Stimulated activated CD4-positive, alpha-beta T cell treated with anti-CD3 and anti-CD28 coated beads, TNF-alpha, amount 100 ng/mL, for 48 hours (primary cell): ENCODE measurements at places on chromosomes 5 and 9.

GRCh38 chr5:177453852-177454396 is 7.3 kb downstream of the PRR7 start:
- no peak for DNase-seq

GRCh38 chr9:21559402-21560280 is 77.5 kb upstream of the IFNE start:
- no peak for DNase-seq

GRCh38 chr5:170488570-170488969 is 15.2 kb upstream of the KCNIP1 start:
- DNase-seq, result no peak

DNA sequence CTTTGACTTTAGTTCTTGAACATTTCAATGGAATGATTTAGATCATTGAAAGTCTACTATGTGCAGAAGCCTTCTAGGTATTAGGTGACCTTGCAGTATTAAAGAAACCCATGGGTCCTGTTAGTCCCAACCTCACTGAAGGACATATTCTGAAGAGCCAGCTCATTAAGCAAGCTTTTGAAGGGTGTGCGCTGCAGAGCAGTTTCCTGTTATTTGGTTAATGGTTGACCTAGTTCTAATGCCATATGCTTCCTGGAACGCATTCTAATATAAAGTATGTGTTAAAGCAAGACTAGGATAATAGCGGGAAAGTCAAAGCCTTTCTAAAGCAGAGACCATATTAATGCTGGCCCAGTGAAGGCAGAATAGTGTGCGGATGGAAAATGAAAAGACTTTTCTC is 20.1 kb downstream of the ZNF462 start:
- no peak for DNase-seq

DNA sequence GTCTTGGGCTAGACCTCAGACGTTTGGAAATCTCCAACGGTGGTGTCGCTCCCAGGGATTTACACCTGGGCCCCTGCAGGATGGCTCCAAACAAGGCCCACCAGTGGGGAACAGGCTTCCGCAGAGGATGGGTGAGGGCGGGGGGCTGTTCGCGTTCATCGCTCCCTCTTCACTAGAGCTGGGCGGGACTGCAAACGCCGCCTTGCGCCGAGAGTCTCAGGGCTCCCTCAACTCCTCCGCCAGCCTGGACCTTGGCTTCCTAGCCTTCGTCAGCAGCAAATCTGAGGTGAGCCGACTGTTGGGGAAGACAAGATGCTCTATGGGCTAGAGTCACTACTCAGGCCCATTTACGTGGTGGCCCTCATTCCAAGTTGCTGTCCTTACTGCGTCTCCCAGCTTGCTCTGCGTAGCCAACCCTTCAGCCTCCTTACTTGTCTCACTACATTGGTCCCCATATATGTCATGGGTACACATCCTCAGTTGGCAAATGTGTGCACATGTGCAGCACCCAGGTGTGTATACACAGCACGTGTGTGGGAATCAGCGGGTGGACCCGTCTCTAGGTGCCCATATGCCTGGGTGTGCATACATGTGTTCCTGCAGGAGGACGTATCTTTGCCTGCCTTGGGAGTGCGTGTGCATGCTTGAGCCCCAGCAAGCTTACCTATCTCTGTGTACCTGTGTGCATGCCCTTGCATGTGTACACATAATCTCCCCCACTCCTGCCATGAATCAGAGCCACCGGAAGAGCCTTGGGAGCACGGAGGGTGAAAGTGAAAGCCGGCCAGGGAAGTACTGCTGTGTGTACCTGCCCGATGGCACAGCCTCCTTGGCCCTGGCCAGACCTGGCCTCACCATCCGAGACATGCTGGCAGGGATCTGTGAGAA is 10.5 kb downstream of the RGS14 start:
- no peak for DNase-seq

- no peak for DNase-seq
These were observed 21.3 kb downstream of the TRIO start for GRCh38 chr5:14164164-14165163.

- DNase-seq, result no peak
These were observed 294.3 kb downstream of the EPB41L4A start for GRCh38 chr5:112124788-112125187.

GRCh38 chr5:113281194-113281593 is 153.6 kb downstream of the TSSK1B start:
- DNase-seq, result no peak

GRCh38 chr9:92950359-92950955 is 3.1 kb downstream of the FGD3 start:
- no peak for DNase-seq

DNA sequence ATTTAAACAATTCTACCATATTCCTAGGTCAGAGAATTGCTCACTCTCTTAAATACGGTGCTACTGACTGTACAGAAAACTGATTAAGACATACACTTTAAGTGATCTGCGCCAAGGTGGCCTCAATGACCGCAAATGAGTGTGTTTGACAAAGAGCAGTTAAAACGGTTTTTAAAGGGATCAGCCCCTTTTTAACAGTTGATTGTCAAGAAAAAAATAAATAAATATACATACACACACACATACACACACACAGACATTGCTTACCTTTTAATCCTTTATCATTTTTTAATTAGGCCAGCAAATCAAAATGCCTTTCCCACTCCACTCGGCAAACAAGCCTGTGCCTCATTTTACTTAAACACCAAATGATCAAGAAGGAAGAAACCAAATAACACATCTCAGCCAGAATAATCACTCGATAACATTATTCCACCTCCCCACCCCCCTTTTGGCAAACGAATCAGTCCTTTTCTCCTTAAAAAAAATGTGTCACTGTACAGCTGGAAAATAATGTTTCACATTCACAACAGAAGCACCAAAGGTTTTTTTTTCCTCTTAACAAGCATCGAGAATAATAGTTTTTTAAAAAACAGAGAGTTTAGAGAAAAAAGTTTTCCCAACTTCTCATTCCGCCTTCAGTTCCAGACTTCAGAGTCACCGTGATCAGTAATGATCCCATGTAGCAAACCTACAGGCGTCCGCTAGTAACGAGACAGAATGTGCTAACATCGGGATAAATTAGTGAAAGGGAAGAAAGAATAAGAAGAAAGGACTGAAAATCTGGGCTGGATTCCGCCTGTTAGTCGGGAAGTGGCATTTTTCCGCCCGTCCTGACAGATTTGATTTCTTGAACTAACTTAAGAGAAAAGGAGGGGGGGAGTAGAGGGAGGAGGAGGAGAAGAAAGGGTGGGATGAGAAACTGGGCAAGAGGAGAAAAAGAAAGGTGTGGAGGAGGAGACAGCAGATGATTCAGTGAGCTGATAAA is at the start of gene ZNF608:
Gene ZNF608, minus strand, starts transcription at position 712 of the 988 bp plus-strand sequence. CDS start 1,650 bp downstream, outside the sequence.
- no peak for DNase-seq

DNA sequence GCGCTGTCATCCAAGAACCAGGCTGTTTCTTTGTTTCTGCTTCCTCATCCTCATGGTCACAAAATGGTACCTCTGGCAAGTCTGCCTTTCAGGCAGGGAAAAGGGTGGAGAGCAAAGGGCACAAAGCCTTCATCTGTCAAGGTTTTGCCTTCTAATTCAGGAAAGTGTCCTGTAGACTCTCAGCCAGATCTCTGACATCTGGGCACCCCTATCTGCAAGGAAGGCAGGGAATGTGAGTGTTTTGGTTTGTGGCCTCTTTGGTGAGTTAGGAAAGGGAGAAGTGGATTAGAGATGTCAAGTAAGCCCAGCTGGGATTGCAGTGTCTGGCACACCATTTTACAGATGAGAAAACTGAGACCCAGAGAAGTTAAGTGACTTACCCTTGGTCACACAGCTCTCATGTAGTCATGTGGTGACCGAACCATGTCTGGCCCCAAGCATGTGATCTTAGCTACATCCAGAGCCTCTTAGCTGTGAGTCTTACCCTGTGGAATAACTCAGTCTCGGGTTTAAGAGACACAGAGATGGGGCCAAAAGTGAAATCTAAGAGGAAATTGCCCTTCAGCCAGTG is 115.6 kb upstream of the SAP30L start:
- no peak for DNase-seq

DNA sequence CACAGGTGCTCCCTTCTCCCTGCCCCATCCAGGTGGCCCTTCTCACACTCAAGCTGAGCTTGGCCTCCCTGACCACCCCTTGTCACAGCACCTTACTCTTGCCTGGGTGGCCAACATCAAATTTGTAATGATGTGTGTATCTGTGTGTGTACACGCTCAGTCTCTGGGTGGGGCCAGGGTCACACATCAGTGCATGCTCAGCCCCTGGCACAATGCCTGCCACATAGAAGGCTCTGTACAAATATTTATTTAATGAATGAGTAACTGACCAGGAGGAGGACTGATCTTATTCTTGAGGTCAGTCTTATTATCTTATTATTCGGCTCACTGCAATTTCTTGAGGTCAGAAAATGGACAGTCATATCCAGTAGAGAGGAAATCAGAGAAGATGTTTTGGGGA is 41.3 kb upstream of the HAND1 start:
- no peak for DNase-seq

DNA sequence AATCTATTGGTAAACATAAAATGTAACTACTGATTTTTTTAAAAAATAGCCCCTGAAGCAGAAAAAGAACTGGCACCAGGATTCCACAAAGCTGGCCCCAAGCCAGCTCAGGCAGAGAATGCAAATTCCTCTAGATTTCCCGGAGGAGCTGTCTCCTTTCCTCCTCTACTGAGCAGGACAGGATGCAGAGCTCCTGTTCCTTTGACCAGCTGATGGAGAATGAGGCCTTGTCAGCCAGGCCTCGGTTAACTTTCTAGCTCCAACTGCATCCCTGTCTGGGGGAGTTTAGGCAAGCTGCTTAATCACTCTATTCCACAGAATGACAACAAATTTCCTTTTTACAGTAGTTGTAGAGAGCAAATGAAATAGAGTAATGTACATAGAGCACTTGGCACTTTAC is 155.5 kb downstream of the GNAQ start:
- no peak for DNase-seq
